ENCODE measurements at places on chromosomes 12 and 14.

DNA sequence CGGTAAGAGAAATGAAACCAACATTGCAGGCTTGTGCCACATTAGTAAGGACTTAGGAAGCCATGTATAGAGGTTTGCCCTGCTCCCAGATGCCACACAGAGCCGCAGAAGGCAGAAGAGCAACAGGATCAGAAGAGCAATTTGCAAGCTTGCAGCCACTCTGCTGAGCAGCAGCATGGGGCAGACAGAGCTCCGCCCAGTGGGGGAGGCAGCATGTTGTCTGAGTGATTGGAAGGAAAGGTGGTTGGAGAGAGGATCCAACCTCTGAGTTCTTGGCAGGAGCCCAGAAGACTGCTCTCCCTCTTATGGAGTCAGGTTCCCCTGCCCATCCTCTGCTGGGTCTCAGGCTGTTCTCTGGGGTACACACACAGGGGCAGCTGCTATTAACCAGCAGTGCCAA lies 2.3 kb upstream of the KRT6A start:
- no peak for DNase-seq

- DNase-seq = no peak
These were observed 8.9 kb downstream of the RFLNA start for GRCh38 chr12:124303579-124304313.

DNA sequence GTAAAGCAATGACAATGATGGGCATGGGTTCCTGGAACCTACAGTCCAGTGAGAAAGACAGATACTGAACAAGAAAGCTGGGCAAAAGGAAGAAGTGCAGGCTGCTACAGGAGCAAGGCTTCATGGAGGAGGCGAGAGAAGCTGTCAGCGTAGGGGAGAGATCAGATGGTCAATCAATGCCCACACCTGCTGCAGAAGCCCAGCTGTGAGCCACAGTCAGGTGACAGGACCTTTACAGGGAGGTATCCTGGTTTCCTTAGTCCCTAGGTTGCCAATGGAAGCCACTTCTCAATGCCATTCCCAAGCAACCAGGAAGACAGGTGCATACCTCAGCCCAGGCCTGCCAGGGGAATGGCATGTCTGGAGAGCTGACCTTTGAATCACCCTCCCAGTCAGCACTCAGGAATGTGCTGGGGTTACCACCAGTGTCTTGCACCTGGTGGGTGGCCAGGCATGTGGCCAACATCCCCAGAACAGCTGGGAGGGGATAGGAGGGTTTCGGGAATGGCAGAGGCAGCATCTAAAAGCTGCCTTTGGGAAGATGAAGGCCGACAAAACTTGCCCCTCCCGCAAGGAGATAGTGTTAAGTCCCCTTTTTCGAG lies 170.3 kb downstream of the TTC7B start:
- DNase-seq = no peak

- DNase-seq = no peak
These were observed 71.9 kb downstream of the RESF1 start for GRCh38 chr12:32031109-32031508.

DNA sequence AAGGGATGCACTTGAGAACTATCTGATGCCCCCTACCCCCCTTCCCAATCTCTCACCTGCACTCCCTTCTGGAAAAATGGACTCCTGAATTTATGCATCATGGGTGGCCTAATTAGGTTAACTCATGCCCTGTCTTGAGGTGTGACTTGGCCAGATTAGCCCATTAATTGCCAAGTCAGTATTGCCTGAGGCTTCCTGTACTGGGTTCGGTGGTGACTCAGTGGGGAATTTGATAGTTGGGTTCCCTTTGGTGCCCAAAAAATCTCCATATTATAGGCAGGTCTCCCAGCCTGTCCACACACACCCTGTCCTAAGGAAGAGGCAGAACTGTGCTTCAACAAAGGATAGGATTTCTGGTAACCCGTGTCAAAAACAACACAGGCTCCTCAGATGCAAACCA lies 146.1 kb downstream of the CHST11 start:
- no peak for DNase-seq

DNA sequence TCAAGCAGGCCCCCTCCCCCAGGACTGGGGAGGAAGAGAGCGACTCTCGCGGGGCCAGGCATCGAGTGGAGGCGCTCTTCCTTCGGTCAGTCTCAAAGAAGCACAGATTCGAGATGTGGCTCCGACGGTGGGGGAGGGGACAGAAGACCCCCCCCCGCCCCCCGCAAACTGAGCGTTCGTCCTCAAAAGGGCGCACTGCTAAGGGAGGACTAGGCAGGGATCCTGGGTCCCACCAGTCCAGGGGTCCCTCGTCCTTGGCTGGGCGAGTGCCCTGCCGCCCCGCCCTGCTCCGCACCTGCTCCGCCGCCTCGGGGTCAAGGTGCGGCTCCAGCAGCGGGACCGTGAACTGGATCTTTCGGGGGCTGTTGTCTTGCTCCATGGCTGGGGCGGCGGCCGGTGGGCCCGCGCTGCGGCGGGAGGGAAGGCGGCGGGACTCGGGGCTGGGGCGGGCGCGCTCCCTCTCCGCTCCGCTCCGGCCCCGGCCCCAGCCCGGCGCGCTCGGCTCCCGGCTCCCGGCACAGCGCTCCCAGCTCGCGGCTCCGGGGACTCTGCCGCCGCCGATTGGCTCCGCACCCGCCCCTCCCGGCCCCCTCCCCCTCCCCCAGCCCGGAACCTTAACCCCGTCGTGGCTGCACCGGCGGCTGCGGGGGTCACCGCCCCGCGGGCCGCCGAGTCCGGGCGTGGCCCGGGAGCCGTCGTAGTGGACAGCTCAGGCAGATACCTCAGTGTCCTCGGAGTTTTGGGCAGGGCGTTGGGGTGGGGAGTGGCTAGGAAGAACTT lies at the start of gene PPP1R1A:
Gene PPP1R1A, minus strand, starts transcription at position 550 of the 780 bp plus-strand sequence. Its CDS starts 171 bp downstream, at position 379.
- DNase-seq = no peak

- no peak for DNase-seq
These were observed 91.6 kb upstream of the PAWR start for GRCh38 chr12:79782172-79782900.

DNA sequence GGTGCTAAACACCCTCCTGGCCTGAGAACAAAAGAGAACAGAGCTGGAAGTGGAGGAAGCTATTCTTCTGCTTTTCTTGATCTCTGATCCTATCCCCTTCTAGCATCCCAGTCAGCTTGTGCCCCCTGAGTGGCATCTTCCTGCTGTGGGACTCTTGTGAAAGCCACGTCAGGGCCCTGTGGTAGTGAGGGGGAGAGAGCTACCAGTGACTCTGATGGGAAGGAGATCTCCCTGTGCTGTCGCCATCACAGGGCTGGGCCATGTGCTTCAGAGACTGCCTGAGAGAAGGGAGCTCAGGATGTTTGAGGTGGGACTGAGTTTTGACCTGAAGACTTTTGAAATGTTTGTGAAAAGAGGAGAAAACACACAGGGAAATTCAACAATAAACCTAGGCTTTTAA lies 107.6 kb upstream of the FUT8 start:
- DNase-seq = no peak

DNA sequence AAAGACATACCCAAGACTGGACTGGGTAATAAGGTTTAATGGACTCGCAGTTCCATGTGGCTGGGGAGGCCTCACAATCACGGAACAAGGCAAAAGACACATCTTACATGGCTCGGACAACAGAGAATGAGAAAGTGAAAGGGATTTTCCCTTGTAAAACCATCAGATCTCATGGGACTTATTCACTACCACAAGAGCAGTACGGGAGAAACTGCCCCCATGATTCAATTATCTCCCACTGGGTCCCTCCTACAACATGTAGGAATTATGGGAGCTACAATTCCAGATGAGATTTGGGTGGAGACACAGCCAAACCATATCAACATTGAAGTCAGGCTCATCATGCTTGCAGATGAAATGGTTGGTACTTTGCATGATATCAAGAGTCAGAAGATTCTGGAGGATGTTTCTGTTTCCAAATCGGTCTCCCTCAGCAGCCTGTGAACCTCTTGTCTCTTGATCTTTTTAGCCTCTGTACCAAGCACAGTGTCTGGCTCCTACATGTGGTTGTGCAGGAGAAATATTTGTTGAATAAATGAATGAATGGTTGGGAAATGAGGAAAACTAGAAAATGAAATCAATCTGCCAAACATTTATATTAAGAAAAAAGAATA lies 98.6 kb downstream of the VRK1 start:
- peak; percentile 41 for DNase-seq

DNA sequence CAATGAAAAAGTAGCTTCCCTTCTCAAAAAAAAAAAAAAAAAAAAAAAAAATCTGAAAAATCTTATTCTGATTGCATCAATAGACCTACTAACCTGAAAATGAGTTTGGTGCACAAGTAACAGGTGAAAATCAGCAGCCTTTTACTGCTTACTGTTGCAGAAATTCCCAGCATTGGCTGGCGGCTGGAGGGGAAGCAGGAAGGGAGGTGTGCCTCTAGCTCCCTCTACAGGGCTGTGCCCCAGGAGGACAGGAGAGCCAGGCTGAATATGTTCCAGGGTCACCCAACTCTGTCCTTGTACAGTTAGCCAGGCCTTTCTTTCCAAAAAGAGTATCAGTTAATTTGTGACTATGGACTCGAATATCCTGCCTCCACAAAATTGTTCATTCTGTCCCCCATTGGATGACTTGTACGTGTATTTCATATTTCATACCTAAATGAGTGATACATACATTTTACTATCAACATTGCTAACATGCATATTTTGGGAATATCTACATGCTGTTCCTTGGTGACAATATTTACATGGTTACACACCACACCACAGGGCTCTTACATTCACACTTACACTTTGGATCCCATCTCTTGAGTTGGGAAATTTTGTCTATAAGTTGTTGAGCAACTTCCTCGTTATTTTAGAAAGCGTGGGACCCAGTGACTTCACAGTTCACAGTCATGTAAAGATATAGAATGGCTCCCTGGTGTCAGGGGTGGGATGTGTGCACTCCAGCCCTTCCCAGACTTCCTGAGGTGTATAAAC lies 124.8 kb downstream of the SAMD4A start:
- DNase-seq = peak; percentile 45

- no peak for DNase-seq
These were observed 465.0 kb upstream of the ATP2B1 start for GRCh38 chr12:90173499-90174197.

GRCh38 chr14:20377171-20377570 lies 33.7 kb downstream of the PARP2 start:
- no peak for DNase-seq

- no peak for DNase-seq
These were observed 92.4 kb downstream of the SPTSSA start for GRCh38 chr14:34369648-34370030.

DNA sequence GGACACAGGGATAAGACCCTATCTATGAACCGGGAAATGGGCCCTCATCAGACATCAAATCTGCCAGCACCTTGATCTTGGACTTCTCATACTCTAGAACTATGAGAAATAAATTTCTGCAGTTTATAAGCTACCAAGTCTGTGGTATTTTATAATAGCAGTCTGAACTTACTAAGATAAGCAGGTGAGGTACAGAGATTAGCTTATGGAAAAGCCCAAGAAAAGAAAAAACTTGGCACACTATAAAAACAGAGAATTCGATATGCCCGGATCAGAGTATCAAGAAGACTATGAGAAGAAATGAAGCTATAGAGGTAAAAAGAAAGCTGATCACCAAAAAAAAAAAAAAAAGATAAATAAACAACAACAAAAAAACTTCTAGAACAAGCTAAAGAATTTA lies 52.6 kb downstream of the EEA1 start:
- no peak for DNase-seq

GRCh38 chr14:73344319-73344718 lies 107.0 kb downstream of the PAPLN start:
- DNase-seq = no peak

DNA sequence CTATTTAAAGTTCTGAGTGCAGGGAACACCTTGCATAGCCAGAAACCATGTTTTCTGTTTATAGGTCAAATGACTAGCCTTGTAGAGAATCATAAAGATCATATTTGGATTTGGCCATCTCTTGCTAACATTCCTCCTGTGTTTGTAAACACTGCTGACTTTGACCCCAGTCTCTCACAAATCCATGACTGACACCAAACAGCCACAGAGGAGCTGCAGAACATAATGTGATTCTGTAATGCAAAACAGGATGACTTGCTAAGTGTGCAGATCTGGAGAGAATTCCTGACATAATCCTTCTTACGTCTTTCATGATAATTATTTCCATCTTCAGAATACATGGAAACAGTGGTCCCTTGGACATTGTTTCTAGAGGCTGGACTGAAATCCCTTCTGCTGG lies 211.8 kb downstream of the BMP4 start:
- no peak for DNase-seq

DNA sequence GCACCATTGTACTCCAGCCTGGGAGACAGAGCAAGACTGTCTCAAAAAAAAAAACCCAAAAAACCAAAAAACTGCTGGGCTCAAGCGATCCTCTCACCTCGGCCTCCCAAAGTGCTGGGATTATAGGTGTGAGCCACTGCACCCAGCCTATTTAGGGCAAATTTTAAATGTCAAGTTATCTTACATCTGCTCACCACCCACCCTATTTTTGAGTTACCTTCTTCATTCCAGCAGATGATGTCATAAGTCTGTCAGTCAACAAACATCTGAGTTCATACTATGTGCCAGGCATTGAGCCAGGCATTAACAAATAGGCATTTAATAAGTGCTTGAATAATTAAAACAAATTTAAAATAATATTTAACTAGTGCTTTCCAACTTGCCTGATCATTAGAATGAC lies 21.5 kb downstream of the BATF start:
- DNase-seq = no peak

DNA sequence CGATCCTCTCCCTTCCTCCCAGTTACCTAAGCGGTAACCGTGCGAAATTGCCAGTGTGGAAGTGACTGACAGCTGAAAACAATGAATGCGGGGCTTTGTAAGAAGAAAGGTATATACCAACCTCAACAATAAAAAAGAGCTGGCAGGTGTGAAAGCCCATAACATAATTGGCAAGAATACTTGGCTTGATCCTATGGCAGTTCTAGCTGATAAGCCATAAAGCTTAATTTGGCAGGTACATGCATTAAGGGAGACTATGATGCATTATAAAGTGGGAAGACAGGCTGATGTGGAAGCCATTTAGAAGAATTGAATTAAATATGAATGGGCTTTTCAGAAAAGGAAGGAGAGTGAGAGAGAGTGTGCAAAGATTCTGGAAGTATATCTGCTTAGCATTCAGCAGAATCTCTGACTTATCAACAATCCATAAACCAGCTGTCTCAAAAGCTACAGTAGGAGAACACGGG lies 71.3 kb downstream of the CRACR2A start:
- DNase-seq = no peak

- DNase-seq = peak; percentile 59
These were observed 77.0 kb upstream of the FOXN3 start for GRCh38 chr14:89493877-89494634.

- no peak for DNase-seq
These were observed 5.7 kb downstream of the KRT73 start for GRCh38 chr12:52612431-52613383.

GRCh38 chr12:989751-990660 lies 1.0 kb upstream of the ERC1 start:
- peak; percentile 59 for DNase-seq

Measured in GM13976 (cell line).